M059J (cell line): ENCODE measurements at places on chromosomes 13 and 19.

DNA sequence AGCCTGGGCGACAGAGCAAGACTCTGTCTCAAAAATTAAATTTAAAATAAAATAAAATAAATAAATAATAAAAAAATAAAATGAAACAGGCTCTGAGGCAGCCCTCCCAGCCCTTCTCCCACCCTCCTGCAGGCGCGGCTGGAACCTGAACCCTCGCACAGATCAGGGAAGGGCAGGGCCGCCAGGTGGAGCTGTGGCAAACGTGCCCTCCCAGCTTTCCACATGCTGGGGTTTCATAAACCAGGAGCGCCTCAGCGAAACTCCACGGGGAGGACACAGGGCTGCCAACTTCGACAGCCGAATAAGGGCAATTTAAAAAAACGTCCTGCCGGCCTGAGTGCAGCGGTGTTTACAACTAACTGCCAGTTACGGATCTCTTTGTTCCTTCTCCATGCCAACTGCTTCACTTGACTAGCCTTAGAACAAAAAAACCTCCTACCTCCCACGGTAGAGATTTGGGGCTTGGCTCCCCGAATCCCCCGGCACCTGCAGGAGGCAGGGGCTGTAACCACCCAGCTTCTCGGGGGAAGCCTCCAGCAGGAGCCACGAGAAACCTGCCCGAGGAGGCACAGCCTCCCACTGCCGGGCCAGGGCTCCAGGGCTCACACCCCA, 15.9 kb downstream of the ZNF787 start:
- no peak for DNase-seq

GRCh38 chr13:97423300-97424045, 10.5 kb upstream of the RAP2A start:
- no peak for DNase-seq

GRCh38 chr13:48146636-48147035, 51.7 kb upstream of the MED4 start:
- DNase-seq = no peak

DNA sequence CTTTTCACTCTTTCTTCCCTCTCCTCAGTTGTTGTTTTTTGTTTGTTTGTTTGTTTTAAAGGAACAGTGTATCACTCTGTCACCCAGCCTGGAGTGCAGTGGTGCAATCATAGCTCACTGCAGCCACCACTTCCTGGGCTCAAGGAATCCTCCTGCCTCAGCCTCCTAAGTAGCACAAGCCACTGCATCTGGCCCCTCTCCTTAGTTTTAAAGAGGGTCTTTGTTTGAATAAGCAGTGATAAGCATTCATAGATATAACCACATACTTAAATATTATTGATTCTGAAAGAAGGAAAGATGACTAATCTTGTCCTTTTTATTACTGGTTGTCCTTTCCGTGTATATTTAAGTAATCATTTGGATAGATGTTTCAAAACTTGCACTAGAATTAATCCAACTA, 26.7 kb downstream of the ERCC5 start:
- no peak for DNase-seq

DNA sequence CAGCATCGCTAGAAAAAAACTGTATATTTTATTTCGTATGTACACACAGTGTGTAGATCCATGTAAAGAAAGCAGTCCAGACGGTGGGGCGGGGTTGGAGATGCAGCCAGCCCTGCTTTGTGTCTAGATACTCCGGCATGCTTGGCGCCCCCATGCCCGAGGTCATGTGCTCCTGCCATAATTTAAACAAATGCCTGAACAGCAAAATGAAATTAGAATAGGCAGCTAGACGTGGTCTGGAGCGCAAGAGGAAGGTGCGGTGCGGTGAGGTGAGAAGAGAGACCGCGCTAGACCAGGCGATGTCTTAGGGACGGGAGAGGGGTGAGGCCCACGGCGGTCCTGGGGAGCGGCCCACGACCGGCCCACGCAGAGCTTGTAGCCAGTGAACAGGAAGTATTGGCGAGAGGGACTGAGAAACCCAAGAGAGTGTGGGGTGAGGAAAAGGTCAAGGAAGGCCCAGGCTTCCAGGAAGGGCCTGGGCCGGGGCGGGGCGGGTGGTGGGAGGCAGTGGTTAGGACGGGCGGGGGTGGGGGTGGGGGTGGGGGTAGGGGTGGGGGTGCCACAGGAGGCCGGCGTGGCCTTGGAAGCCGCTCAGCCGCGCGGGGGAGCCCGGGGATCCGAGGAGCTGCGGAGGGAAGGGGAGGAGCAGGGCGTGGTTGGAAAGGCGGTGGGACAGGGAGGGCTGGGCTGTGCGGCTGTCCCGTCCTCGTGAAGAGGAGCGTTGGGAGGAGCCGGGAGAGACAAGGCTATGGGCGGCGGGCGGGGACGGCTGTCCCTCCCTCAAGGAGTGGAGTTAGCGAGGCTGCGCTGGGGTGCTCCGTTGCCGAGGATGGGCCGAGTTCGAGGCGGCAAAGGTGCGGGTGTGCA, 254.7 kb upstream of the SGCG start:
- no peak for DNase-seq

- DNase-seq = no peak
Measured at GRCh38 chr19:750640-751423, at the start of gene MISP. Gene MISP, plus strand, starts transcription at chr19:751112. Its CDS starts 5,835 bp downstream, at chr19:756947.

DNA sequence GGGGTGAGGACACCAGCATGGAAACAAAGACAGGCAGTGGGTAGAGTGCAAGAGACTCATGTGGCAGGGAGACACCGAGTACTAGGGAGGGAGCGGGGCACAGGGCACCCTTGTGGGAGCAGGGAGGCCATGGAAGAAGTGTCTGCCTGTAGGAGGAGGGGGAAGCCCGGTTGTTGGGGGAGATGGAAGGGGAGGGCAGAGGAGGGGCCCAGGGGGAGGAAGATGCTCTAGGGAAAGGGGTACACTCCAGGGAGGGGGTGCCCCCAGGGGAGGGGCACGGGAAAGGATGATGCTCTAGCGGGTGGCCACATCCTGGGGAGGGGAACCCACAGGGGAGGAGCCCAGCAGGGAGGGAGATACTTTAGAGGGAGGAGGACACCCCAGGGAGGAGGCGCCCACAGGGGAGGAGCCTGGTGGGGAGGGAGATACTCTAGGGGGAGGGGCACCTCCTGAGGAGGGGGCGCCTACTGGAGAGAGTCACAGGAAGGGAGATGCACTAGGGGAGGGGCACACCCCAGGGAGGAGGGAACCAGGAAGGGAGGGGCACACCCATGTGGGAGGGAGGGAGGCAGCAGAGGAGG, 24.9 kb downstream of the CPAMD8 start:
- DNase-seq = no peak

GRCh38 chr19:2841855-2842574, 740 bp downstream of the ZNF555 start:
- DNase-seq = no peak

- DNase-seq = peak; percentile 85
Measured at GRCh38 chr13:41827507-41828213, 133.2 kb downstream of the VWA8 start.

DNA sequence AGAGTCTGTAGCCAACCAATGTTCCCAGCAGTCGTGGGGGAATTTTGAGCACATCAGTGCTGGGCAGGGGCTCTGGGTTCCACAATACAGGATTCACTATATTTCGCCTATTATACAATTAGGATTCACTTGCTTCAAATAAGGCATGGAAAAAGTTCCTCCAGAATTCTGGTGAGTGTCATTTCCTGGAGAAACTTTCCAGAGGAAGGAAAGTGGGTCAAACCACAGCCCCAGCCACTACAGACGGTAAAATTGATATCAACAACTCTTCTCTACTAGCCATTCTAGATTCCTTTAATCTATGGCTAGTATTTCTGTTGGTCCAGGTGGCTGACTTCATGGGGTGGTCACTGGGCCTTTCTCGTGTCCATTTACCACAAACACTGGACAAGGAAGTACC, 10.5 kb downstream of the MYCBP2 start:
- DNase-seq = no peak

DNA sequence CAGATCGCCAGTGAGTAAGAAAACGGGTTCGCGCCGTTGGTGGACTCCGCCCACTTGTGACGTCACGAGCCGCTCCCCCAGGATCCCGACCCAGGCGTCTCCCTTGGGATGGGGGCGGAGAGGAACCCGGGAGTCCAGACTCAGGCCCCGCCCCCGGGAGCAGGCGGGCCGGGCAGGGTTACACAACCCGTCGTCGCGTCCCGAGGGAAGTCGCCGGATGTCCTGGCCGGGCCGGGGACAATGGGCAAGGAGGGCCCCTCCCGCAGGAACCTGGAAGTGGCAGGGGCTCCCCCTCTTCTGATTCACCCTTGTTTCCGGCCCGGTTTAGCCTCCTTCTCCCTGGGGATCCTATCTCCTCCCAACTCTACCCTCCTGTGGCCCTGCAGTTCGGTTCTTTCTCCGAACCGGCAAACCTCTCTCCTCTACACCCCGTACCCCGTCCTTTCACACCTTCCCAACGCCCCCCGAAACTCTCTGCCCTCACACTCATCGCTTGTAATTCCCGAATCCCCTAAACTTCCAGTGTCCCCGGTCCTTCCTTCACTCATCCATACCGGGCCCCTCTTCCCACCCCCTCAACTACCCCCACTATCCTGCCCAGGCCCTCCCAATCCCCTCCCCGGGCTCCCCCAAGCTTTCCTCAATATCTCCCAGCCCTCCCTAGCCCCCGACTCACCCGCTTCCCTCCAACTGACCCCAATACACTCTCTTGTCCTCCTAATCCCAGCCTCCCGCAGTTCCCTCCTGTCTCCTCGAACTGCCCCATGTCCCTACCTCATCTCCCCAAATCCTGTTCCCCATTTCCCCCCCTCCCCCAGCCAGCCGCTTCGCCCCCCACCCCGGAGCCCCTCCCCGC, 20.0 kb upstream of the ERCC1 start:
- DNase-seq = peak; percentile 99

DNA sequence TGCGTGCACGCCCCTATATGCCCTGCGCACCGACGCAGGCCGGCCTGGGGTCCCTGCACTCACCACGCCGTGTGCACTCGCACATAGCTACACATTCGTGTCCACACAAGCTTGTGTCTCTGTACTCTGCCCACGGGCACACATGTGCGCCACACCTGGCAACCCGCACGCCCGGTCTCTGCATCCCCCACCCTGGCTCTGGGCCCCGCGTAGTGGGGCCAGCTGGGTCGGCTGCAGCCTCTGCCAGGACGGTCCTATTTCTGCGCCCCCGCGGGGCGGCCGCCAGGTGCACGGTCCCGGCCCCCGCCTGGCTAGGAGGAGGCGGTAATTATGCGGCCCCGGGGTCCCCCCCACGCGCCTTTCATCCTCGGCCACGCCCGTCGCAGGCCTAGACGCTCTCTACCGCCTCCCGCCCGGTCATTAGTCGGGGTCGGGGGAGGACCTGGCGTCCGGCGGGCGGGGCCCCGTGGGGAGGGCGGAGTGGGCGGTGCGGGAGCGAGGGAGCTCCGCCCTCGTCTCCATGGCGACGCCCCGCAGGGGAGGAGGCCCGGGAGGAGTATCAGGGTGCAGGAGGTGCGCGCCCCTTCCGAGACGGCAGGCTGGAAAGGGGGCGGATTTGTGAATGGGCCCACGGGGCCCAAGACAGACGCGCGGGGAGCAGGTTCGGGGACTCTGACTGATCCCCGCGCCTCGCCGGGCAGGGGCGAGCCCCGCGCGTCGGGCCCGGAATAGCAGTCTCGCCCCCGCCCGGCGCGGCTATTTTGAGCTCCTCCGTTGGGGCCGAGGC, 2.8 kb upstream of the CIRBP start:
- peak; percentile 89 for DNase-seq

GRCh38 chr13:39411511-39411910, 191.5 kb downstream of the LHFPL6 start:
- DNase-seq = no peak

GRCh38 chr19:58218899-58219298, 9.8 kb upstream of the ZNF544 start:
- DNase-seq = no peak

- no peak for DNase-seq
Measured at GRCh38 chr19:54660964-54661363, 1.8 kb upstream of the LILRB4 start.

GRCh38 chr13:74148352-74148751, 14.1 kb upstream of the KLF12 start:
- DNase-seq = no peak

DNA sequence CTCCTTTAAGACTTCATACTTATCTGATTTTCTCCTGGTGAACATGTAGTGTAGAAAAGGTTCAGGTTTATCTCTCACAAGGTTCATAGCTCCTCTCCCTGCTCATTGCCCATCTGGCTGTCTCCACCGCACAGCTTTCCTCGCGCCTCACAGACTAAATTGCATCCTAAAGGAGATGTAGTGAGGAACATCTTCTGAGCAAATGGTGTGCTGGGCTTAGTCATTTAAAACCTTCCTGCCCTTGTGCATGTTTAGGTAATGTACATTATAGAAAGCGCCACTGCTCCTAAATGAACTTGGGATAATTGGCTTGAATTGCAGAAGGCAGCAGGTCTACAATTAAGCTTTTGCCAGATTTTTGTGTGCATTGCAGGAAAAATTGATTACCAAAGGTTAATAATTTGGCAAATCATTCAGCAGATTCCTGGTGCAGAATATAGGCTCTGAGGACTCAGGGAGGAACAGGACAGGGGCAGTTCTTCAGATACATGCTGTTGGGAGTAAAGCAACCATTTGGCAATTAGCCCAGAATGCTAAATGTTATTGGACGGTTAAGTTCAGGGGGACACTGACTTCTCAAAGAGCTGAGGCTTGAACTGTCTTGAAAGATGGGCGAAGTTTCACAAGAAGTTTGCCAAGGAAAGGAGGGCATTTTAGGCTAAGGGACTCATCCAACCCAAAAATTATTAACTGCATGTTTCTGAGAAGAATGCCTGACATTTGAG, 108.4 kb upstream of the CLDN10 start:
- no peak for DNase-seq

- DNase-seq = no peak
Measured at GRCh38 chr19:35090160-35090505, 25.5 kb upstream of the FXYD3 start.

GRCh38 chr19:10555610-10555973, 10.2 kb downstream of the KRI1 start:
- no peak for DNase-seq

DNA sequence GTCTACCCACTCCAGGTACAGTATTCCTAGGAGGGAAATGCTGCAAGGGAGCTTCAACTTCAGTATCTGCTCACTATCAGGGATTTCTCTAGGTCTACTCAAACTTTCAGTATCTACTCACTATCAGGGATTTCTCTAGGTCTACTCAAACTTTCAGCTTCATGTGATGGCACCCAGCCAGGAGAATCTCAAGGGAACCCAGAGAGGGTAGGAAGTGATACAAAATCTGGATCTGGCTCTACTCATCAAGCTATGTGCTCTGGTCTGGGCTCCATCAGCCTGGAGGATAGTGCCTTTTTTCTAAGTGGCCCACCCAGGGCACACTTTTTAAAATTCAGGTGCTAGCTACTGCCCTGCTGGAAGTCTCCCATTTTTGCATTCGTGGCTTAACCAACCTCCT, 52.3 kb upstream of the FNDC3A start:
- DNase-seq = no peak

DNA sequence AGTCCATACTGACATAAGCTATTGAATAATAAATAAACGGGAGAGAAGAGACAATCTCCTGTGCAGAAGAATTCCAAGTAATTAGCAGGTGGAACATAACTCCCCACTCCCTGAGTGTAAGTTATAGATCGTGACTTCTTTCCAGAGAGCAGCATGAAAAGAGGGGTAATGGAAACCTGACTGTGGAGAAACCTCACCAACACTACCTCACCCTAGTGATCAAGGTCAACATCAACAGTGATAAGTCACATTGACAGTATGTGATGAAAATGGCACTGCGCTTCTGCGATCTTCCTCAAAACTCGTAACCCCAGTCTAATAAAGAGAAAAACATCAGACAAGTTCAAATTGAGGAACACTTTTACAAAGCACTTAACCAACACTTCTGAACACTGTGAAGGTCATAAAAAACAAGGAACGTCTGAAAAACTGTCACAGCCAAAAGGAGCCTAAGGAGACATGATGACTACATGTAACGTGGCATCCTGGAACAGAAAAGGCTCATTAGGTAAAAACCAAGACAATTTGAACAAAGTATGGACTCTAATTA, 19.8 kb downstream of the CAB39L start:
- DNase-seq = no peak
